ENCODE measurements at places on chromosomes 3 and 15.

GRCh38 chr3:139389552-139390368 is at the start of gene COPB2:
TSS of gene COPB2 (minus strand) at chr3:139389647. CDS start at chr3:139389550, 97 bp downstream.
- peak; percentile 99 for DNase-seq

GRCh38 chr3:48215876-48216275 is 7.4 kb upstream of the CAMP start:
- DNase-seq = no peak

DNA sequence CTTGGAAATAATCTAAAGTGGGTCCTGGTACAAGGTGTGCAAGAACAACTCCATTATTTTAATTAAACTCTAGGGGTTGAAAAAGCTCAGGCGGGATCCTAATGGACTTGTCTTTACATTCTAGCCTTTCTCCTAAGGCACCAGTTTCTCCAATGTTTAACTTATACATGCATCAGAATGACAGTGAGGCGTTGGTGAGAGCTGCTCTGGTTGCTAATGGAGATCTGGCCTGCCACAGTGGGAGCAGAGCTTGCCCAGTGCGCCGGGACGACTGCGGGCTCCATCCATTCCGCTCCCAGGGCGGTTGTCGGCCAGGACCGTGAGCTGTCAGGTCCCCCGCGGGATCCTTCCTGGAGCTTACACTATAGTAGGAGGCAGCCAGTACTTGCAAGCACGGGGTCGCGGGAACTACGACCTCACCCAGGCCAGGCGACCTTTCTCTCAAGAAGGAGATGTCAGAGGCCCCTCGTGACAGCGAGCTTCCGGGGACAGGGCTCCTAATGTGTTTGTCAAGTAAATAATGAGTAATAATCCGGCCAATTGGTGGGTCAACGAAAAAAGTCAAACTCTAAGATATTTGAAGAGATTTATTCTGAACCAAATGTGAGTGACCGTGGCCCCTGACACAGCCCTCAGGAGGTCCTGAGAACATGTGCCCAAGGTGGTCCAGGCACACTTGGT is 991 bp upstream of the HIGD1A start:
- DNase-seq = peak; percentile 83

DNA sequence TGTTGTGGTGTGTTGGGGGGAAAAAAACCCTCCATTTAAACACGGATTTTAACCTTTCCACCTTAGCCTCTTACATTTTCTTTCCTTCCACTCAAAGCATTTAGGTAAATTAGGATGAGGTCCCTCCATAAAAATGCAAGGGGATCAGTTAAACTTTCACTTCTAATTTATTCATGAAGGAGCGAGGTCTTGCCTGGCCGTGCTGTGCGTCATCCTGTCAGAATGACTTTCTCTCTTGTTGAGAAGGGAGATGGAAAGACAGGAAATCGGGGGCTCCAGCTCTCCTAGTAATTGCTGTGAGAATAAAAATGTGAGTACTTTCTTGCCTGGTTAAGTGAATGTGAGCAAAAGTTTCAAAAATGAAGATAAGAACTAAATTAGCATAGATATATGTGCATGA is 962.3 kb upstream of the NR2F2 start:
- DNase-seq = peak; percentile 16

DNA sequence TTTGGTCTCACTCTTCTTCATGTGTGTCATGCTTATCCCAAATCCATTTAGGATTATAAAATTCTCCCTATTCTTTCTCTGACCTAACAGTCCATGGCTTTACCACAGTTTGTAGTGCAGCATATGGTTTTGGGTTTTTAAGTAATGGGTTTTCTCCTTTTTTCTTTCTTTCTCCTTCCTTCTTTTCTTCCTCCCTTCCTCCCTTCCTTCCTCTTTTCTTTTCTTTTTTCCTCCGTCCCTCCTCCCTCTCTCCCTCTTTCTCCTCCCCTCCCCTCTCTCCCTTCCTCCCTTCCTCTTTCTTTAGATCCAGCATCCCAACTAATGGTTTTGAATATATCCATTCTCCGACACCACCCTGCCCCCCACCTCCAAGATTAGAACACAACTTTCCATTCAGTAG is 118.9 kb downstream of the RBPMS2 start:
- DNase-seq = no peak

- DNase-seq = peak; percentile 55
Observed at GRCh38 chr15:69957175-69957574, 140.5 kb downstream of the TLE3 start.

GRCh38 chr15:64507293-64507802 is 47.0 kb downstream of the ZNF609 start:
- DNase-seq = no peak

GRCh38 chr3:124802061-124802698 is 71.9 kb downstream of the UMPS start:
- DNase-seq = no peak

DNA sequence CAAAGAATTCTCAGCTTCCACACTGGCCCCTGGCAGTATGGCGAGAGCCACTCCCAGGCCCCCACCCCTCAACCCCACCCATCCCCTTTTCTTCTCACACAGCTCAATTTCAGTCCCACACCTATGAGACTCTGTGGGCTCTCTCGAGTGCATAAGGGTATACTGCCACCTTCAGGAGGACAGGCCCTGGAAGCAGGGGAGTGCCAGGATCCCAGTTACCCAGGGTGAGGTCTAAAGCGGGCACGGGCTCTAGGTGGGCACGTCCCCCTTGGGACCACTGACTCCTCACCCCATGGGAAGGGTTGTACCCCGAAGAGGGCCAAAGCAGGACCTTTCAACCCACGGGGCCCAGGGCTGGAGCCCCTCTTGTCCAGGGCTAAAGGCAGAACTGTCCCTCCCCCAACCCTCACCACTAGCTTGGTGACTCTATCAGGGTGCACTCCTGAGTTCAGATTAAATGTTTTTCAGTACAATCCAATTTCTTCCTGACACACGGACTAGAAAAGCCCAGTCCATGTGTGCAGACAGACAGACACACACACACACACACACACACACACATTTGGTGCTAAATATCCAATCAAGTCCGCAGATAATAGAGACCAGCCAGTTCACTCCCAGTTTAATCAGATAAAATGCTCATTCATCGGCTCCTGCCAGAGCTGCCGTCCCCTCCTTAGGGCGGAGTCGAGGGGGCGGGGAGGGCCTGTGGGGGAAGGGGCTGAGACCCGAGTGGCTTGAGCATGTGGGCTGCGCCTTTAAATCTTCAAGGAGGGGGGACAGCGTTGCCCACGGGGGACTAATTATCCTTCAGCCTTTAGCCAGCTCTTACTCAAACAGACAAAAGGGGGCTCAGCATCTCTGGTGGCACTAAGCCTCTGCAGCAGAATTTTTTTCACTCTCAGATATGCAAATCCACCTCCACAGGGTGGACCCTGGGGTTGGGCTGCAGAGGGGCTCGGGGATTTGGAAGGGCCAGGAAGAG is 59.3 kb downstream of the CYP11A1 start:
- peak; percentile 82 for DNase-seq

DNA sequence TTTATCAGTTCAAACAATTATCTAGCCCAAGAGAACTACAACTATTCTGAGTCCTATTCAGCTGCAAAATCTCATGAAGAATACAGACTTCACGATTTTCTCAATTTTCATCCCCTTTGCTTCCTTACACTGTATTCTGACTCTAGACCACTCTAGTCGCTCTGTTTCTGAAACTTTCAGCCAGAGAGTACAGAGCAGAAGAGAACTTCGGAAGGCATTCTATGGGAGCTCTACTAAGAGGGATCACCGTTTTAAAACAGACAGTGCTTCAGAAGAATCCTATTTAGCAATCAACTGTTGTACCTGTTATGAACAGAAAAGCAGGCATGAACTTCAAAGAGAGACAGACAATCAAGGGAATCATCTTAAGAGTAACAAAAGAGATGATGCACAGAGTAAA is 419.4 kb downstream of the SHQ1 start:
- DNase-seq = no peak

GRCh38 chr3:143045639-143046038 is 44.3 kb downstream of the U2SURP start:
- no peak for DNase-seq

GRCh38 chr3:106255870-106256248 is 387.0 kb upstream of the CBLB start:
- no peak for DNase-seq

GRCh38 chr15:54841701-54842305 is 354.9 kb downstream of the RSL24D1 start:
- no peak for DNase-seq

- no peak for DNase-seq
Observed at GRCh38 chr3:193977622-193978021, 158.3 kb upstream of the HES1 start.

- DNase-seq = no peak
Observed at GRCh38 chr3:133256787-133257483, 142.9 kb upstream of the BFSP2 start.

- DNase-seq = no peak
Observed at GRCh38 chr3:168049367-168049974, 46.3 kb downstream of the GOLIM4 start.

All from mesendoderm (in vitro differentiated cells).